ENCODE measurements at places on chromosomes 3 and 15.

- DNase-seq, result no peak
Measured at GRCh38 chr3:168860028-168860427, 764.3 kb upstream of the GOLIM4 start.

GRCh38 chr3:183161552-183162336 lies 790 bp downstream of the LAMP3 start:
- no peak for DNase-seq

GRCh38 chr15:89071471-89071870 lies 16.8 kb upstream of the ABHD2 start:
- no peak for DNase-seq

GRCh38 chr15:74505837-74506514 lies 35.0 kb upstream of the ARID3B start:
- no peak for DNase-seq

DNA sequence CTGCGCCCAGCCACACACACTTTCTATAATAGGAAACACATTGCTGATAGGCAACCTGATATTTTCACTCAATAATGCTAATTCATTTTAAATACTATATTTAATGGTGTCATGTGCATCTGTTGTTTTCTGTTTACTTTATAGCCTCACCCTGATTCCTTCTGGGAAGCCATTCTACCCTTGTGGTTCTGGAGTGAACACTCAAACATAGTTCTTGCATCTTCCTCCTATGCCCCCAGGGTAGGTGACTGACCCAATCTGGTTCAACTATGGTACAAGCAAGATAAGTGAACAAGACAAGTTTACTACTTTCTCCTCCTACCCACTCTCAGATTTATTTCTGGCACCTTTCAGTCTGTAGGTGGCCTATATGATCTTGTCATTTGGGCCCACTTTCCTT lies 4.3 kb upstream of the SCG3 start:
- no peak for DNase-seq

DNA sequence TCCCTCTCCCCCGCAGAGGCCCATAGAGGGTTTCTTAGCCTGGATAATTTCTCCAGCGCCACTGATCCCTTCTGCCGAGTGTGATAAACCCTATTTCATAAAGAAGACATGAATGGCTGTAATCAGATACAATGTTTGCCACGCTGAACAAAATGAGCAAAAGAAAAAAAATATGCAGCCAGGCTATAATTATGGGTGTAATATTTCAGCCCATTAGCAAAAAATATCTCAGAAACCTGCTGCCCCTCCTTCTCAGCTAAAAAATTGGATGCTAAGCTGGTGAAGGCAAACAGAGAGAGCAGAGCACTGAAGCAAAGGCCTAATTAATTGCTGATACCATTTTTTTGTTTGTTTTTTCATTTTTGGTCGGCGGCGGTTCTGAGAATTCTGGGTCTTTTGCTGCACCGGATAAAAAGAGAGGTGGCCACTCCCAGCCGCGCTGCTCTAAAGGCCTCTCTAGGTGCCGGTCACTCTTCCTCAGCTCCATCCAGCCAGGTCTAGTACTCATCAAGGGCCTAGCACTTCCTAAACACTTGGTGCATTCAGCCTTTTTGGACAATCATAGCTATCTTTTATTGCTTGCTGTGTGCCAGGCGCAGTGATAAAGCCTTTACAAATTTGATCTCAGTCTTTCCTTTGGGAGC lies 128.7 kb upstream of the TLE3 start:
- DNase-seq, result no peak

DNA sequence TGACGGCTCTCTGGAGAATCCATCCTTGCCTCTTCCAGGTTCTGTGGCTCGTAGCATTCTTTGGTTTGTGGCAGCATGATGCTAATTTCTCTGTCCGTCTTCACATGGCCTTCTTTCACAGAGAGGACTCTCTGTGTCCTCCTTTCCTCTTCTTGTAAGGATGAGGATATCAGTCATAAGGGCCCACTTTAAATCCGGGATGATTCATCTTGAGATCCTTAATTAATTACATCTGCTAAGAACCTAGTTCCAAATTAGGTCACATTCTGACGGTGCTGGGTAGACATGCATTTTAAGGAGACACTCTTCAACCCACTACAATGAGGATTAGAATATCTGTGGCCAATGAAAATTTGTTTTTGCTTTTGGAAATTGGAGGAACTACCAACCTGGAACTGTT lies 15.7 kb upstream of the GXYLT2 start:
- DNase-seq, result no peak

GRCh38 chr15:83533410-83533962 lies 86.3 kb downstream of the SH3GL3 start:
- no peak for DNase-seq

GRCh38 chr15:36498916-36499315 lies 80.5 kb upstream of the CDIN1 start:
- DNase-seq, result no peak

DNA sequence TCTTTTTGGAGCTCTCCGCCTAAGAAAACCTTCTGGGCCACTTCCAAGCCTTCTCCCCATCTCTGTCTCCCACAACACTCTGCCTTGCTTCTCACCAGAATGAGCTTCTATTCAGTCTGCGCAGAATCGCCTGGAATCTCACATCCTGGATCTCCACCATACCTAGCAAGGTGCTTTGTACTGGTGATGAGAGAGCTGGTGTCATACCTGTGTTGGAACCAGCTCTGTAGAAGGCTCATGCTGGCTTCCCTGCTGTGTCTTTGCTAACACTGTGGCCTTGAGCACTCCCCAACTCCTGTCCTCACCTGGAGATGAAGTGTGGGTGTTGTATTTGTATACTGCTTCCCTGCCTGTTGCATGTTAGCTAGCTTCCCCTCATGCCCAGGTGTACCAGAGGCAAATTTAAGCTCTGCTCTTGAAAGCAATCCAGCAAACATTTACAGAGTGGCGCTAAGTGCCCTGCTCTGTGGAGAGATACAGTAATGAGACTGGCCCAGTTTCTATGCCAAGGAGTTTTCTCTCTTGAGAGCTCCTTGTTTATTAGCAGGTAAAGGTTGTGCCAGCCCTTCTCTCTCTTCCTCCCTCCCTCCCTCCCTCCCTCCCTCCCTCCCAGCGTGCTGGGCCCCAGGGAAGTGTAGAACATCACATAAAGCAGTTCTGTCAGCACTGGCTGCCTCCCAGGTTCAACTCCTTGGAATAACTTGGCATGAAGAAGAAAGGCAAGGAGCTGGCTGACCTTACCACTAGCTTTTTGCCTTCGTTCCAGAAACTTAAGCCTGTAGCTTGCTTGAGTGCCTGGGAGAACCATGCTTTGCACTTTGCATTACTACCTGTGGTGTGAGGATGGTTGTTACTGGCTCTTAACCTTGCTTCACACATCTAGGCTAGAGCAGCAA lies 54.9 kb downstream of the TRIM71 start:
- DNase-seq, result no peak

DNA sequence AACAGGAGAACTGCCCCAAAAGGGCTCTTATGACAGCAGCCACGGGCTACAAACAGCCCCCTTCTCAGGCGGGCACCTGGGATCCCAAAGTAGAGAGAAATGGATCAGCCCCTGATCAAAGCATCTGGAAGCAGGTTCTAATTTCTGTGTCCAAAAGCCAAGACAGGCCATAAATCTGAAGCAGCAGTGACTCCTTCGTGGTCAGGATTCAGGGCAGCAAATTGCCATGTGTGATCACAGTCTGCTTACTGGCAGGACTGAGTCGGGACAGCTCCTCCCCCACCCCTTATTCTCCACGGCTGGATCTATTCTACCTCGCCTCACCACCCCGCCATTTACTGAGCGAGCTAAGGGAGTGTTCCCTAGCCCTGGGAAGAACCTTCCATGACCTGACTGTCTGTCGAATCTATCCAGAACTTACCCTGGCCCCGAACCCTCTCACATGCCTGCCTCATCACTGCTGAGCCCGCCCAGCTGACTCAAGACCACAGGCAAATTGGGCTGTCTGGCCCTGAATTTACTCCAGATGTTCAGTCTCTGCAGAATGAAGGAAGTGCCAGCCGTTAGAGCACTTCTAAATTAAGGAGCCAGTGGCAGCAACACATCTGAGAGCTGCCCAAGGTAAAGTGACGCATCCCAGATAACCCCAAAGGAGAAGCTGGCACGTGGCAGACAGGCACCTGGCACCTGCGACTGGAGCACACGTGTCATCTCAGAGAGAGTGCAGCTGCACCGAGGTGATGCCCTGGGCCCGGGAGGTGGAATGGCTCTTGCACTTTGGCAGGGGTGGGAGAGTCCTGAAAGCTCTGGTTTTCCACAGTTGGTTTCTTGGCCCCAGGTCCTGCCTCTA lies 1.3 kb downstream of the LRRC15 start:
- DNase-seq, result no peak

DNA sequence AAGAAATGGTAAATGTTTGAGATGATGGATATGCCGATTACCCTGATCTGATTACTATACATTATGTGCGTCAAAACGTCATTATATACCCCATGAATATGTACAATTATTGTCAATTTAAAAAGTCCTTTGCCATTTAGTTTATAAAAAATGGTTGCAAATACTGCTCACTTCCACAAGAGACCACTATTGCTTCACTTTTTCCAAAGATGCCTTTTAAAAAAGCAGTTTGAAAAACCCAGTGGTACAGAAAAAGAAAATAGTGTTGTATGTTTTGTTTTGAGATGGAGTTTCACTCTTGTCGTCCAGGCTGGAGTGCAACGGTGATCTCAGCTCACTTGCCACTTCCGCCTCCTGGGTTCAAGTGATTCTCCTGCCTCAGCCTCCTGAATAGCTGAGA lies 39.3 kb downstream of the EDEM1 start:
- peak; percentile 34 for DNase-seq

DNA sequence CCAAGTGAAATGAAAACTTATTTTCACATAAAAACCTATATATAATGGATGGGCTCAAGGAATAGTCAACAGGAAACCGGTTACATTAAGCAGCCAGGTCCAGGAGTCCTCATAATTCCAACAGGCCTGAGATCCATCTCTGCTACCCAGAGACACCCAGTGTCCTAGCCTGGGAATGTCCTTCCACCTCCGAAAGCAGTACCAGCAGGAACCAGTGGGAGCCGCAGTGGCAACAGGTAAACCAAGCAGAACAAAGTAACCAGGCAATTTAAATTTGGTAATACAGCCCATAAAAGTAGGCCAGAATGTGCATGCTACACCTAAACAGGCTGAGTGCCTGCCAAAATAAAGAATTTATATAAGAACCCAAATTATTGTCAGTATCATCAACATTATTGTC lies 195.6 kb downstream of the ZBBX start:
- no peak for DNase-seq

DNA sequence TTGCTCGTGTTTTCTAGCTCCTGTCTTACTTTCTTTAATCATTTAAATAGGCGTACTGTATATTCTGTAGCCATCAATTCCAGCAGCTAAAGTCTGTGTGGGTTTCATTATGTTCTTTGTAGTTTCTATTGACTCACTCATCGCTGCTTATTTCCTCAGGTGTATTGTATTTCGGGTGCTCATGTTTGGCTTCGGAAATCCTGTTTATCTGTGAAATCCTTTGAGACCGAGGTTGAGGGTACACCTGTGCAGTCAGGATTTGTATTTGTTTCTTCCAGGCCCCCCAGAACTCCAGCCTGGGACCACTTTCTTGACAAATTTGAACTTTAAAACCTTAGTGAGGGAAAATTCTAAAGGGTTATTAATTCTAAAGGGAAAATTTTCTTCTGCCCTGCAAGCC lies 2.0 kb upstream of the PAK2 start:
- DNase-seq, result no peak

DNA sequence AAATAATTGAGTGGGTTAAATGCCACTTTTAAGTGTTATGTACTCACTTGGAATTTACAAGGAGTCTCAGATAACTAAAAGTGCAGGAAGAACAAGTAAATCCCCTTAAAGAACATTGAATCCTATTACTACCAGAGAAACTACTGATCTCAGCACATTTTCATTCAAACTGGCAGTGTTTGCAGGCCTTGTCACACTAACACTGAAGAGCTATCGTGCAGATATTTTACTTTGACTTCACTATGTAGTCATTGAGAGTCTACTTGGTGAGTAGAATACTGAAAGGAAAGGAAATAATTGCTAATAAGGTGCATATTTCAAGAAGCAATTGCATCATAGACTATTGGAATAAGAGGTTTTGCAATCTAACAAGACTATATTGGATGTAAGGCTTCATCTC lies 721.4 kb upstream of the CBLB start:
- no peak for DNase-seq

- DNase-seq, result no peak
Measured at GRCh38 chr15:100771746-100772145, 107.9 kb upstream of the ALDH1A3 start.

GRCh38 chr15:67109141-67110034 lies 44.0 kb downstream of the SMAD3 start:
- peak; percentile 86 for DNase-seq

DNA sequence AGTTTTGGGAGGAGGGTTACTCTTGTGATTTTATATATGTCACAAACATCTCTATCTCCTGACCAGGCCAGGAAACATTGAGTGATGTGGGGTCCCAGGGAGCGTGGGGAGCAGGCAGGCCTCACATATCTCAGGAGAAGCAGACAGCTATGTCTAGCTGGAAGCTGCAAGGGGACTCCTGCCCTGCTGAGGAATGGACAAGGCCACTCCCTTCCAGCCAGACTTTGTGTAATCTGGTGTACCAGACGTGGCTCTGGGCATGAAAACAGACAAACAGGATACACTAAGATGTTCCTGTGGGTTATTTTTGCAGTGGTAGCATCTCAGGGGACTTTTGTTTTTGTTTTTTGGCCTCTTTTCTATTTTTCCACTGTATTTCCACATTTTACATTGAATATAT lies 23.2 kb downstream of the CYP8B1 start:
- no peak for DNase-seq

DNA sequence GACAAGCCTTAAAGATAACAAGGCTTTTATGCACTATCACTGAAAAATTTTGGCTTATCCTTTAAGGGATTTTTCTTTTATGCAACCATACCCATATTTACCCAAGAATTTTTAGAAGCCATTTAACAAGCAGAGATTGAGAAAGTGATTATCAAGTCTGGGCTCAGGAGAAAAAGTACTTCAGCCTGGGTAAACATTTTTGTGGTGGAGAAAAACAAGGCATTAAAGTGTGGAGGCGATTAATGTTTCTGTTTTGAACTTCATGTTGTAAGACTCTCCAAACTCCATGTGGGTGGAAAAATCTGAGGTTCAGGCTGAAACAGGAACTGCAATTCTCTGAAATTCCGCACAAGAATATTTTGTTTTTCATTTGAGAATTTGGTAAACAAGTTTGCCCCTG lies 260.4 kb upstream of the KCNMB2 start:
- no peak for DNase-seq

- no peak for DNase-seq
Measured at GRCh38 chr3:58864480-58864879, 185.3 kb downstream of the CFAP20DC start.

DNA sequence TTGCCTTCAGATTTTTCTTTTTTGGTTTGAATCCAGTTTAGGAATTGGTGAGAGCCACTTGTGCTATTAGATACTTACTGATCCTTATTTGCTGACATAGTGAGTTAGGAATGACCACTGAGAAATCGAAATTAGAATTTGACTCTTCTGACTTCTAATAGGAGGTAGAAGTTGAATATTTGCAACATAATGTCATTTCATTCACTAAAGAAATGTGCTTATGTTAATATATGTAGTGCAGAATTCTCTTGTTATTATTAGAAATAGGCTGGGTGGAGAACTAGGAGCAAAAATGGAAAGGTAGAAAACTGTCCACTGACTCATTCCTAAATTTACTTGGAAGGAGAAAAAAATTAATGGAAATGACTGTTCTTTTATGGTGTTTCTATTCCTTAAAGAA lies 538.2 kb upstream of the SGO1 start:
- DNase-seq, result no peak
